ENCODE measurements at places on chromosomes 3 and 15.

GRCh38 chr3:159257954-159258353 is 456.1 kb downstream of the MFSD1 start:
- DNase-seq, result no peak

DNA sequence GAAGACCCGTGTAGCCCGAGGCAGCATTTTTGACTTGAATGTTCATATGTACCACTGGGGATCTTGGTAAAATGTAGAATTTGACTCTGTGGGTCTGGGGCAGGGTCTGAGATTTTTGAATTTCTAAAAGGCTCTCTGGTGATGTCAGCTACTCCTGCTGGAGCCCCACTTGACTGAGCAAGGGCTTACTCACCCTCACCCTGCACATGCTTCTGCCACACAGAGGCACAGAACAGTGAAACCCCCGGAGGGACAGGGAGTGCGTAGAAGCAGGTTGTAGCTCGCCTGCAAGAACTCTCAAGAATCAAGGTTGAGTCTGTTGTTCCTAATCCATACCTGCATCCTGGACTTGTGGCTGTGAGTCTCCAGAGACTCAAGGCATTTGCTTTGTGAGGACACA is 41.1 kb downstream of the SLCO3A1 start:
- DNase-seq, result no peak

DNA sequence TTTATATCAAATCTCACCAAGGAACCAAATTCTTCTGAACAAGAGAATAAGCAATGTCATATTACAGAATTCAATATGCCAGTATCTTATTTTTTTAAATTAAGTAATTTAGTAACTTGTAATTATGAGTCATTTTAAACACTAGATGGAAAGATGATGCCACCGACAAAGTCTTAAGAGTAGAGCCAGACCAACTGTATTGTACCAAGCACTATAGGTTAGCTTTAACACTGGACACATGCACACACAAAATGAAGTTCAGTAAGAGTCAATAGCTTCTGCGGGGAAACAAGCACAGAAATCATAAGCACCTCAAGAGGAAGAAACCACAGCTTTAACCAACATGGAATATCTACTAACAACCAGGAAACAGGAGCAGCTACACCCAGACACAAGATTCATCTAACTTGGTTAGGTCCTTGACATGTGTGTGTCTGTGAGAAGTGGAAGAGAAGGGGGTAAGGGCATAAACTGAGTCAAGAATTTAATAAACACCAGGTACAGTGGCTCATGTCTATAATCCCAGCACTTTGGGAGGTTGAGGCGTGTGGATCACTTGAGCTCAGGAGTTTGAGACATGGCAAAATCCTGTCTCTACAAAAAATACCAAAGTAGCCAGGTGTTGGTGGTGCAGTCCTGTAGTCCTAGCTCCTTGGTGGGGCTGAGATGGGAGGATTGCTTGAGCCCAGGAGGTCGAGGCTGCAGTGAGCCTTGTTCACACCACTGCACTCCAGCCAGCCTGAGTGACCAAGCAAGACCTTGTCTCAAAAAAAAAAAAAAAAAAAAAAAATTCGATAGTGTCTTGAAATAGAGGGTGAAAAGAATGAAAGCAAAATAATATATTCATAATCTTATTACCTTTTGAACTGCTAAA is 28.9 kb downstream of the DENND4A start:
- no peak for DNase-seq

- no peak for DNase-seq
Measured at GRCh38 chr3:38022301-38022700, 7.1 kb downstream of the PLCD1 start.

DNA sequence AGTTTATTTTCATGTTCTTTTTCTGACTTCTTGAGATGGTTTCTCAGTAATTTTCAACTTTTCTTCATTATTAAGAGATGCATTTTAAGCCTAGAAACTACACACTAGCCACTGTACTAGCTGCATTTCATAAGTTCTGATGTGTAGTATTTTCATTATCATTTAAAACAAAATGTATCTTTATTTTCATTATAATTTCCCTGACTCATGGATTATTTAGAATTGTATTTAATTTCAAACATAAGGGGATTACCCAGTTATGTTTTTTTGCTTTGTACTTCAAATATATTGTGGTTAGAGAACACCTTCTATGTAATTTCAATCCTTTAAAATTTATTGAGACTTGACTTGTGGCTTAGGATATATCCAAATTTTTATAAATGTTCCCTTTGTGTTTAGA is 44.5 kb downstream of the STT3B start:
- DNase-seq, result no peak

Data from stimulated activated naive CD4-positive, alpha-beta T cell treated with Interleukin-2 at 50 U/mL for 16 hours (primary cell).